ENCODE measurements at places on chromosomes 4 and X.

DNA sequence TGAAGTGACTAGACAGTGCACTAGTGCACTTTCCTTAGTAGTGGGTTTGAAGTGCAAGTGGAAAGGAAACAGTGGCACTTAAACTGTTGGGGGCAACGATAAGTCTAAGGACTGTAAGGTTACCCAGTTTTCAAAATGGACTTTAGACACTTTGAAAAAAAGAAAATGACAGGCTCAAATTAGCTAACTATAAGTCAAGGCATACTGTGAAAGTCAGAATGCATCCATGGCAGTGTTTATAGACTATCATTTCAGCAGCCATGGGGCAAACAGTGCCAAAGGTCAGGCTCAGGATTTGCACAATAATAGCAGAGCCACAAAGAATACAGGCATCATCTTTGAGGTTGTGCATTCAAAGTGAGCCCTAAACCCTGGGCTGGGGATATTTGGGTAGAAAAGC lies 104.4 kb downstream of the CXCL13 start:
- DNase-seq: no peak

DNA sequence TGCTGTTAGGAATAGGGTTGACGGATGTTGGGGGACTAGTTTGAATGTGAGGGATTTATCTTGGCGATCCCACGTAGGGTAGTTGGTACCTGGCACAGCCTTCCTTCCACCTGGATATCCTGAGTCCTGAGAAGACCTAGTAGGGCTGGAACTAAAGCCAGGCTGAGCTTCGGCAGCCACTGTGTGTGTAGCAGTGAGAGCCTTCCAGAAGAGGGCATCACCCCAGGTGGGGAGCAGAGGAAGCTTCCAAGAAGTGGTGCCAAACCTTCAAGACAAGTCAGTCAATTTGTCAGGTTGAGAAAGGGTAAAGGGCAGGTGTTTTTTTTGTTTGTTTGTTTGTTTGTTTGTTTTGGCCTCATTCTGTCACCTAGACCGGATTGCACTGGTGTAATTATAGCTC lies 1.2 kb upstream of the FGFBP2 start:
- DNase-seq: no peak

- DNase-seq: no peak
Observed at GRCh38 chrX:124208660-124209059, 123.8 kb upstream of the TEX13D start.

DNA sequence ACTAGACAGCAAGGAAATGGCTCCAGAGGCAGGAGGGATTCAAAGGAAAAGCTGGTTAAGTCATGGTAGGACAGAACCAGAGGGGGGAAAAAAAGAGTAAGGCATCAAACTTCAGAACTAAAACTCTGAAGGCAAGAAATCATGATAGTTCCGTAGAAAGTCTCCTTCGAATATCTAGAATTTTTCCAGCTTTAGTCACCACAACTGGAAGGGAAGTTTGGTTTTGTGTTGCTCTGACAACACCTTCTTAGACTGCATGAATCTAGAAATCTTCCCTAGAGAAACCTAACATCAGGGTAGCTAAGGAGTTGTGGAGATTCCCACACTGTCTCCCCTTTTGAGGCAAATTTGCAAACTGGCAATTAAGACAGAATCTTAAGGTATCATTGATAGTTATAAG lies 33.7 kb downstream of the AMMECR1 start:
- no peak for DNase-seq

GRCh38 chr4:98262431-98262830 lies 1.2 kb downstream of the RAP1GDS1 start:
- DNase-seq: no peak

DNA sequence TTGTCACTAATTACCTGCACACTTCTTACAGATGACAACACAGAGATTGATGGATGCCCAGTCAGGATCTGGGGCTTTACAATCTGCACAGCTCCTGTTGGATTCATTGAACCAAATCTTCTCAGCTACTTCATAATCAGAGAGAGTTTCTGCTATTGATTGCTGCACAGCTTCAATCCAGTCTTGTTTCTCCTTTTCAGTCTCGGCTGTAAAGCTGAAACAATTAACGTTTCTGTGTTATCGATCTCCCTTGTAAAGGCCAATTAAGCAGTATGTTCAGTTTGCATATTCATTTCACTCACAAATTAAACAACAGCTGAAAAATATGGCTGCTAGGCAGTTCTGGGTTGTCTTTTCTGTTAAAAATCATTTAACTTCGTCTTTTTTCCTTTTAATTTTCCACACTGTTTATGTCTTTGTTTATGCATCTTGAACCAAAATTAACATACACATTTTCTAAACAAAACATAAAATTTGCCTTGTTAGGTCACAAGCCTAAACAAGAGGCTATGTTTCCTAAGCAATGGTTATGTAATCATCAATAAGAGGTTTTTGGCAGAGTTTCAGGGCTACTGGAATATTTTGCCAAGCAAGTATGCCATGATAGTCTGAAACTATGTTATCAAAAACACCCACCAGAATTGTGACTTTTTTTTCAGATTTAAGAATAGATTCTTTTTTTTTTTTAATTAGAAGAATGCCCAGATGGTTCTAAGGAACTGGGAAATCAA lies 79.2 kb downstream of the ARAP2 start:
- no peak for DNase-seq

- no peak for DNase-seq
Observed at GRCh38 chr4:29619168-29619567, 1101.0 kb upstream of the PCDH7 start.

- no peak for DNase-seq
Observed at GRCh38 chr4:71974681-71975080, 57.1 kb upstream of the NPFFR2 start.

DNA sequence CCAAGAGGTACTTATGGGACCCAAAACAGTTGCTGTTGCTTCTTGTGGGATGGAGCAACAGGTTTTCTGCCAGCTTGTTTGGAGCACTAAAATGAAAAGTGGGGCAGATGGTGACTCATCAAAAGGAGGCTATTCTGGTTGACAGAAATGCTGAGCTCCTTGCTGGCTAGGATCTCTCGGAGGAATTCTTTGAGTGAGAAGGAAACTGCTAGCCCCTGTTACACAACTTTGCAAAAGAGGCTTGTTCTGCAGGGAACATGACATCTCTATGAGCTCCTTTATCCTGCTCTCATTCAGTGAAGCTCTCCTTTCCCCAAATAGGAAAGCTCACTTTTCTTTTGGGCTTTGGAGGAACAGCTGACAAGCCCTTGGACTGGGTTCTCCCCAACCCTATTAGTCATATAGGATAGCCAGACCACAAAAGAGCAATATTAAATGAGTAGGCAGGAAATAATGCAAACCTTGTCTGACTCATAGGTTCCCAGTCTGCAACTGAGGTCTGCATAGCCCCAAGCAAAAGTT lies 108.3 kb downstream of the CDS1 start:
- no peak for DNase-seq

GRCh38 chr4:73258436-73258685 lies 237 bp downstream of the ANKRD17 start:
- no peak for DNase-seq

GRCh38 chr4:68865760-68866159 lies 50.0 kb downstream of the UGT2B10 start:
- DNase-seq: no peak

DNA sequence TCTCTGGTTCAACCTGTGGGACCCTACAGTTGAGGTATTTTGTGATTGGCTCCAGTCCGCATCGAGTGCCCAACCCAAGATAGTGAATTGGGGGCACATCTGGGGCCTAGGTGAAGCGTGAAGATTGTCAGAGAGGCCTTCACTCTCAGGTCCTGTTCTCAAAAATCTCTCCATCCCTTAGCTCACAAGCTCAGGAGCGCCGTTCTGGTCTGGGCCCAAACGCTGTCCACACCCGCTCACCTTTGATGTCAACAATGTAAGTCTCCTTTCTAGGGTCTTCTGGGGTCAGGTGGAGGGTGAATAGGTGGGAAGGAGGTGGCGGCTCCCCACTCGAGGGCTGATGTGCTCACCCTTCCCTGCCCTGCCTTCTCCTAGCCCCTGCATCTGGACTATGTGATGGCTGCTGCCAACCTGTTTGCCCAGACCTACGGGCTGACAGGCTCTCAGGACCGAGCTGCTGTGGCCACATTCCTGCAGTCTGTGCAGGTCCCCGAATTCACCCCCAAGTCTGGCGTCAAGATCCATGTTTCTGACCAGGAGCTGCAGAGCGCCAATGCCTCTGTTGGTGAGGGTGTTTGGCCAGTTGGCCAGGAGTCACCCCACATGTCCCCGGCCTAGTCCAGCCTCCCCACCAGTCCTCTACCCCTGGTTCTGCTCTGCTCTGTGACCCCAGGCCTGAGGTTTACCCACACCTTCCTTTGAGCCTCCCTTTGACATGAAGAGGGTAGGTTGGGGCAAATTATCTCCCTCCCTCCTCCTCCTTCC lies 7.6 kb upstream of the CDK16 start:
- DNase-seq: no peak

Data from stimulated activated CD4-positive, alpha-beta T cell treated with anti-CD3 and anti-CD28 coated beads, TNF-alpha, amount 100 ng/mL, for 4 hours (primary cell).